ENCODE measurements at places on chromosomes 5 and 9.

- DNase-seq: no peak
These were observed 25.9 kb downstream of the BRINP1 start for GRCh38 chr9:119343059-119343990.

GRCh38 chr5:146758938-146759337 is 119.6 kb downstream of the PPP2R2B start:
- no peak for DNase-seq

- DNase-seq: no peak
These were observed 165.8 kb upstream of the CDH6 start for GRCh38 chr5:31027721-31028120.

DNA sequence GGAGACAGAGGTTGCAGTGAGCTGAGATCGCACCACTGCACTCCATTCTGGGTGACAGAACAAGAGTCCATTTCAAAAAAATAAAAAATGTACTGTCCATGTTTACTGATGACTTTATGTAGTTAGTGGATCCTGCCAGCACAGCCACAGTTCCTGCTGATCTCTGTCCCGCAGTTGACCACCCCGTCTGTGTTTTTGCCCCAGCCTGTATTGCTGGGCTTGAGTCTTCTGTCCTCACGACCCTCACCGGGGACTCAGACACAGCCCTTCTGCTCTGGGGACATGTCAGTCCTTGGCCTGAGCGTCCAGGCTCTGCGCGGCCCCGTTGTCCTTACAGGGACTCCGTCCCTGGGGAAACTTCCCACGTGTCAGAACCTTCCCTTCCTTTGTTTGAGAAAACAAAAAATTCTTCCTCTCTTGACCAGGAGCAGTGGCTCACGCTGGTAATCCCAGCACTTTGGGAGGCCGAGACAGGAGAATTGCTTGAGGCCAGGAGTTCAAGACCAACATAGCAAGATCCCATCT is 14.5 kb downstream of the SURF6 start:
- no peak for DNase-seq

DNA sequence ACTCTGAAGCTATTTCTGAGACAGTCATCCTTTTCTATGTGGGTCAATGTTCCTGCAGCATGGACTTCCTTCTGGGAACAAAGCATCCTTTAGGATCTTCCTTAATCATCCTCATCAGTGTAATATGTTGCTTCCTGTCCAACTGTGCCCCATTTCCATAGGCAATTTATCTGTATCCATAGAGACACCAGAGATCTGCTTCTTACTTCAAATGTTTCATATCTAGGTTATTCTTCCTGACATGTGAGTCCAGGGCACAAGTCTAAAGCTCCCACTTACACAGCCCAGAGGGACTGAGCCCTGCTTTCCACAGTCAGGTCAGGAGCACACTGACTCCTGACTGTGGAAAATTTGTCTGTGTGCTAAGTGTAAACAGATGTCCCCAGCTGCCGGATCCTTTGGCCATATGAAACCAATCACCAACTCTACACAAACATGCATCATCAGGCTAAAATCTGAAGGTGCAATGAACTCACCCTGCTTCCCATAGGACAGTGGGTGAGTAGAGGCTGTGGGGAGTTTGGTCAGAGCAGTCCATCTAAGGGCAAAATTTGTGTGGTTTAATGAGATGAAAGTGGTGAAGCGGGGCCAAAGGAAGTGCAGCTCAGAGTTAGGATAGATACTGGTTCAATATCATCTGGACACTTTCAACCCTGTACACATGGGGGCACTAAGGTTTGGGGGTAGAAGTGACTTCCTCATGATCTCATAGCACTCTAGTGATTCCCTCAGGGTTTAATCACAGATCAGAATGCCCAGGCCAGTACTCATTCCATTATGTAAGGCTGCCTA is 85.2 kb upstream of the TNC start:
- DNase-seq: no peak
